Hippocampal formation (tissue), 2 donors: ENCODE measurements at places on chromosomes 5 and 9.

DNA sequence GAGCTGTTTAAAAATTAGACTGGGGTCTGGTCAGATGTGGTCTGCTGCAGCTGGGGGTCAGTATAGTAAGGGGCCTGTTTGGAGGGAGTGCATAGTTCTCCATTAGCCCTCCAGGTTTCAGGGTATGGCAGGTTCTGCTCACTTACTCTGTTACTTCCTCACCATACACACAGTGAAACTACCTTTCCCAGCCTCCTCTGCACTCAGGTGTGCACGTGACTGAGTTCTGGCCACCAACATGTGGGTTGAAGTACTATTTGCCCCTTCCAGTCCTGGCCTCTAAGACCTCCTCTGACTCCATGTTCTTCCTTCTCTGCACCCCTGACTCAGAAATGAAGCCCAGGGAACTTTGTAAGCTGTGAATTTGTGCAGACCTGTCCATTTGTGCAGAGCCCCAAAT is 190.5 kb upstream of the CLINT1 start:
- no peak for DNase-seq

GRCh38 chr9:132005899-132006298 is 73.8 kb downstream of the MED27 start:
- no peak for DNase-seq

- DNase-seq, result no peak
Measured at GRCh38 chr9:103427696-103428095, 432.6 kb downstream of the CYLC2 start.

GRCh38 chr5:4627131-4627530 is 513.0 kb upstream of the ADAMTS16 start:
- no peak for DNase-seq

GRCh38 chr9:135666534-135667462 is 3.7 kb downstream of the LCN9 start:
- DNase-seq, result no peak
